Esophagus squamous epithelium (tissue), 5 donors: ENCODE measurements at places on chromosomes 11 and 22.

DNA sequence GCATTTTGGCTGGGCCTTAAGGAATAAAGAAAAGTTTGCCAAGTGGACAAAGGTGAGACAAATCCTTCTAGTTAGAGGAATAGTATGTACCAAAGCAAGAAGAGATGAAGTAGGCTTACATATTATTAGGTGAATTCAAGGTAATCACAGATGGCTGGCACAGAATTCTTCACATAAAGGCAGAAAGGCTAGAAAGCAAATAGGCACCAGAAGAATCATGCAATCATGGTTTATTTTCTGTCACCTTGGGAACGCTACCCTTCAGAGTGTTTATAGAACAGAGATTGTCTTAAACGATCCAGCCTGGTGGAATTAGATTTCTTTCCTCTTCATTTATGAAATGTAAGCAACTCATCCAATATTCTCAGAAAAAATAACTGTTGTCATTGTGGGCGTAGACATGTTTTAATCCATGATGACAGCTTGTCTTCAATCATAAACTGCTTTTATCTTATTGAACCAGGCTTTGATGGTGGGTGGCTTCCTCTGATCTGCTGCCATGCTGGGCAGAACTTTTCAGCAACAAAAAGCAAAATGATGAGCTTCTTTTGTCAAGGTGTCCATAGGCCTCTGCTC, 49.0 kb upstream of the CSNK2A3 start:
- no peak for DNase-seq

DNA sequence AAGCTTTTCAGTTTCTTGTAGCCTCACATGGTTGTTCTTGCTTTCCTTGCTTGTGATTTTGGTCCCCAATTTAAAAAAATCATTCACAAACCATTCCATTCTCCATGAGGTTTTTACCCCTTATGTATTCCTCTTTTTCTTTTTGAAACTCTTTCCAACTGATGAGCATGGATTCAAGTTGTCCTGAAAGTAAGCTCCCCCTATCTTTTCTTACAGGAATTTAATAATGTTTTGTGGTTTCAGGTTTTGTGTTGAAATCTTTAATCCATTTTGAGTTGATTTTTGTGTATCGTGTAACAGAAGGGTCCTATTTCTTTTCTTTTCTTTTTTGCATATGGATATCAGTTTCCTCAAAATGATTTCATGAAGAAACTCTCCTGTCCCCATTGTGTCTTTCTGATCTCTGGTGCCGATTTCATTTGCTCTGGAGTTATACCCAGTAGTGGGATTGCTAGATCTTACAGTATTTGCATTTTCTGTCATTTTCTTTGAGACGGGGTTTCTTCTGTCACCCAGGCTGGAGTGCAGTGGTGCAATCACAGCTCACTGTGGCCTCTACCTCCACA, 58.5 kb downstream of the LRRC74B start:
- DNase-seq, result no peak

GRCh38 chr11:123580557-123581275, 73.7 kb downstream of the SCN3B start:
- DNase-seq, result no peak

DNA sequence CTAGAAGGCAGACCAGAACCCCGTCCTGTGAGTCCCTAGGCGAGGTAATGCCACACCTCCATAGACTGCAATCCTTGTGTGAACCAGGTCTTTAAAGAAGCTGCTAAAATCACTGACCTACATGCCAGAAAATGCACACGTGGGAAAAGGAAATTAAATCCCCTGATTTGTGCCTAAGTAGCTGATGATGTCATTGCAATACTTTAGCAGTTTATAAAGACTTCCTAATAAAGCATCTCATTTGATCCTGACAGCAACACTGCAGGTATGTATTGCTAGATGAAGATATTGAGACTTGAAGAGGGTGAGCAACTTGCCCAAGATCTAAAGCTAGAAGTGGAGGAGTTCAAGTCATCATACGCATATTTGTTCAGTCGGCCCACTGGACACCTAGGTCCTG, 107.2 kb downstream of the RRAS2 start:
- no peak for DNase-seq

- DNase-seq, result no peak
These were observed 94.9 kb downstream of the LARGE2 start for GRCh38 chr11:46017341-46017740.

GRCh38 chr11:78961247-78961646, 386.6 kb upstream of the NARS2 start:
- DNase-seq, result no peak

- DNase-seq, result peak; percentile 71
These were observed at the start of gene NCAPH2 for GRCh38 chr22:50507991-50508884. TSS of gene NCAPH2 (plus strand) at chr22:50508224. CDS start at chr22:50508338, 114 bp downstream.

DNA sequence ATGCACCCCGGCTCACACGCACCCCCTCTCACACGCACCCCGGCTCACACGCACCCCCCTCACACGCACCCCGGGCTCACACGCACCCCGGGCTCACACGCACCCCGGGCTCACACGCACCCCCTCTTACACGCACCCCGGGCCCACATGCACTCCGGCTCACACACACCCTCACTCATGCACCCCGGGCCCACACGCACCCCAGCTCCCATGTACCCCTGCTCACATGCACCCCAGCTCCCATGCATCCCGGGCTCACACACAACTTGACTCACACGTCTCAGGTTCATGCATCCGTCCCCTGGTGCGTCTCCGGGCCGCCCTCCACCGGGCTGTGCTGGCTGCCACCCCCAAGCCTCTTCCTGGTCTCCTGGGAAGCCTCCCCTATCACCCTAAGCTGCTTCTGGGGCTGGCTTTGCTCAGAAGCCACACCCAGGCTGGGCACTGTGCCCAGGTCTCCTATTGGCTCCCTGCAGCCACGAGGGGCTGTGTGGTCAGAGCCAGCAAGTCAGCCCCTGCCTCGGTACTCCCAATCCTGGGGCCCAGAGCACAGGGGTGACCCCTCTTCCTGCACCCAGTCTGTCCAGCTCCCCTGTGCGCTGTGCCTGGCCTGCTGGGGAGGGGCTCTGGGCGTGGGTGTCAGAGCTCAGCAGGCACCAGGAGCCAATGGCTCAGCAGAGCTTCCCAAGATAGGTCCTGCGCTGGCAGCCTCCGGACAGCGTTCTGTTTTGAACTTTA, 16.9 kb downstream of the TSPAN4 start:
- no peak for DNase-seq

- no peak for DNase-seq
These were observed 82.4 kb downstream of the BLID start for GRCh38 chr11:122033631-122034030.

GRCh38 chr11:93613231-93613831, 48.2 kb upstream of the CEP295 start:
- no peak for DNase-seq

DNA sequence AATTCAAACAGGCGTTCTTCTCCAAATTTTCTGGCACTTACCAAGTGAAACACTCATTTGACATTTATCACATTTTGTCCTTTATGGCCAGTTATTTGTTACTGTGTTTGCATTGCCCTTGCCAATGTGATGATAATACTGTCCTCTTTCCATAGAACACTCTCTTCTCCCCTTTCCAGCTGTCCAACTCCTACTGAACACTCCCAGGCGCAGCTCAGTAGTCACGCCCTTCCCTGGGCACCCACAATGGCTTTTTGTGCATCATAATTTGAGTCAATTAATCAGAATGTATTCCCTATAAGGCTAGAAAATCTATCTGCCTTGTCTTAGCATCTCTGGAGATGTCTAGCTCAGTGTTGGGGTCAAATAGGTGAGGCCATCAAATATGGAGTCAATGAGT, 21.2 kb upstream of the B3GAT1 start:
- no peak for DNase-seq

- no peak for DNase-seq
These were observed 655.6 kb downstream of the ETS1 start for GRCh38 chr11:127931803-127932202.

GRCh38 chr11:92122561-92122960, 102.1 kb upstream of the FAT3 start:
- no peak for DNase-seq

GRCh38 chr22:25900390-25900789, 158.4 kb downstream of the MYO18B start:
- DNase-seq, result no peak

- DNase-seq, result no peak
These were observed 30.7 kb downstream of the CERK start for GRCh38 chr22:46707305-46707704.

GRCh38 chr11:61042537-61042936, 59.8 kb upstream of the CD5 start:
- DNase-seq, result no peak

GRCh38 chr11:9758637-9759518, 95.0 kb downstream of the SWAP70 start:
- DNase-seq, result no peak

DNA sequence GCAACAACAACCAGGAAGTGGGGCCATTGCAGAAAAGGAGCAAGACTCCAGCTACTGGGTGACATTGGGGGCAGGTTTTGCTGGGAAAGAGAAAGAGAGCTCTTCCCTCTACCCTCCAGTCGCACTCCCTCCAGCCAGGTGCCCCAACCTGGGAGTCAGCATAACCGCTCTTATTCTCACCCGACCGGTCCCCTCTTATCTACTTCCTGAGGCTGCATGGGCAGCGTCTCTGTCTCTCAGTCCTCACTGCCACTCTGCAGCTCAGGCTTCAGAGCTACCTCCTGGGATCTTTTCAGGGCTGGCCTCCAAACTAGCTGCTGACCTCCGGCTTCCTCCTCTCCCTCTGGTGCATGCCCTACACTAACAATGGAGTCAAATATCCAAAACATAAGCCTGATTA, 5.1 kb downstream of the ZNF70 start:
- DNase-seq, result no peak

GRCh38 chr11:57083641-57084385, 95.1 kb downstream of the OR5AK2 start:
- no peak for DNase-seq

DNA sequence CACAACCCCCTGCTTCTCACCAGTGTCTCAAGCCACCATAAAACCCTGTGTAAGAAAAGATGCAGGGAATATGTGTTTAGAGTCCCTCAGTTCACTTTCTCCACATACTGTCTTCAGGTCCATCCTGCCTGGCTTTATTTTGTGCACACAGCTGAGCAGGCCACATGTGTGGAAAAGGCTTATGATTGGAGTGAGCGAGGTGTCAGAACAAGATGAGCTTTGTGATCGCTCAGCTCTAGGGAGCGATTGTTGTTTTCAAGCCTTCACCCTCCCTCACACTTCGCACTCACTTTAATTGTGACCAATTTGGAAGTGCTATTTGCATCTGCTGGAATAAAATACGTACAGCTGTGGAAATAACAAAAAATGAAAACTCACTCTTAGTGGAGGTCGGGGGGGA, 931.1 kb upstream of the TENM4 start:
- no peak for DNase-seq

DNA sequence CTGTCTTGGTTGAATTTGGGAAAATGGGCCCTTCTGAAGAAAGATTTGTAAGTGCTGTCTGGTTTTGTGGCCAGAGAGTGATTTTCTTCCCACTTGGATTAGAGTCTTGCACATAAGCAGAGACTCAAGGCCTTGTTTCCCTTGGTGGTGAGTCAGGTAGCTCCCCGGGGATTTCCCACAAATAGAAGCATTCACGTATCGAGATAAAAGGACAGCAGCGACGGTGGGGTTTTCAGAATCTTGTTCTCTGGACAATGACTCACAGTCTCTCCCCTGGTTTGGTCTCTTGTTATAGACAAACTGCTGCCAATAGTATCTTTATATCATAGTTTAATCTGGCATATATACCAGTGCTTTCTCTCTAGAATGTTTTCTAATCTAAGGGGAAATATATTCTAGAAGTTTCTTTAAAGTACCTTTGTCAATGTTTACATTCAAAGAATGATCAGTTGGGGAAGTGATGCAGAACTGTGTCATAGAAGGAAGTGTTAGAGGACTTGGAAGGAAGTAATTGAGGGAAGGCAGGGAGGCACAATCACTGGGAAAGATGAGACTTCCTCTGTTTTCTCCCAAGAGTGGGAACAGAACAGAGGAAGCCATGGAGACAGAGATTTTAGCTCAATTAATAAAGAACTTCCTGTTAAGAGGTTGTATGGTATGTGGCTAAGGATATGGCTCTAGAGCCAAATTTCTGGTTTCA, 18.1 kb downstream of the POLA2 start:
- no peak for DNase-seq

- DNase-seq, result no peak
These were observed 300.9 kb downstream of the TENM4 start for GRCh38 chr11:79139900-79140299.

DNA sequence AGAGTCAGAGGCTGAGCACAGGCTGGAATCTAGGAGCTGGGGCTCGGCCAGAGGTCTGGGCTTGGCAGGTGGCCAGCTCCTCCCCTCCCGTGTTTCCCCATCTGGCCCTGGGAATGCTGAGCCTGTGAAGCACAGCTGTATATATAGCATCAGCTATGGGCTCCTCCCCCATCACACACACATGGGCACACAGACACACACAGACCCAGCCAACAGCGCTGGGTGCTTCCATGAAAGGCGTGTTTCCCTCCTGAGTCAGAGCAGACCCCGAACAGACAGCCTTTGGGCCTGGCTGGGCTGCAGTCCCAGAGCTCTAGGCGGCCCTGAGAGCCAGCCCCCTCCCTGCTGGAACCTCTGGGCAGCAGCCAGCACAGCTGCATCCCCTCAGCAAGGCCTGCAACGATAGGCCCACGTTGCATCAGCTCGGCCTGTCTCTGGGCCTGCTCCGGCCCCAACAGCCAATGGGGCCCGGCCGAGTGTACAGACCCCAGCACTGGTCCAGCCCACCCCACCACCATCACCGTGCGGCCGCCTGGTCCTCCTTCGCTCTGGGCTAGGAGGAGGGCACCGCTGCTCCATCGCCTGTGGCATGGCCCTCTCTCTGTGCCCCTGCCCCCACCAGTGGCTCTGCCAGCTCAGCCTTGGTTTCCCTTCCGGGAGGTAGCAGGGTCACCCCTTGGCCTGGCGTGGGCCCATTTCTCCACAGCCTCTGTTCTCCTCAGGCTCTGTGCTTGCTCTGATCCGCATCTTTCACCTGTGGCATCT, 7.6 kb upstream of the SERPINH1 start:
- no peak for DNase-seq

DNA sequence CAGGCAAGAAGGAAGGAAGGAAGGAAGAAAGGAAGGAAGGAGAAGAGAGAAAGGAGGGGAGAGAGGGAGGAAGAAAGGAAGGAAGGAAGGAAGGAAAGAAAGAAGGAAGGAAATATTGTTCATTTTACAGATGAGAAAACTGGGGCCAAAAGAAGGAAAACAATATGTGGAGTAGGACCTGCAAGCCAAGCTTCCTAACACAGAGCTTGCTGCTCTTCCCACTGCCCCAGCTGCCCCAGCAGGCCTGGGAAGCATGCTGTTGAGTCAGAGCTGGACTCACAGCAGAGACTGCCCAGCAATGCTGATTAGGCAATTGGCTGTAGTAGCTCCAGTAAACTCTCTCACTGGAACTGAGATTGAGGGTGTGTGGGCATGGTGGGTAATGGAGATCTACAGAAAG, 42.6 kb upstream of the SMCO4 start:
- no peak for DNase-seq

GRCh38 chr11:95650276-95650675, 139.3 kb downstream of the FAM76B start:
- DNase-seq, result no peak

- no peak for DNase-seq
These were observed 530.2 kb downstream of the DLG2 start for GRCh38 chr11:85096939-85097338.
